Nasal cavity respiratory epithelium epithelial cell of viscerocranial mucosa (primary cell): ENCODE measurements at places on chromosomes 5 and 9. TPM values are rescaled to one million over a fixed set of nuclear protein-coding genes. Genes with fewer than 3 reads are reported as not detected.

The LHX2 gene
- total RNA-seq, result not detected in 2 replicates

The PCDHA3 gene
- total RNA-seq, result 0.57 TPM in 1 of 2 replicates, not detected in the other

The GABRA6 gene
- not detected in 2 replicates for total RNA-seq

The MED10 gene
- total RNA-seq, result 14.9 and 19.8 TPM in 2 replicates

The ACTBL2 gene
- total RNA-seq, result 0.50 TPM in 1 of 2 replicates, not detected in the other

The UGT3A2 gene
- total RNA-seq, result not detected in 2 replicates

The PCSK5 gene
- 3.8 and 7.9 TPM in 2 replicates for total RNA-seq

The SUSD3 gene
- total RNA-seq, result 0.78 TPM in 1 of 2 replicates, not detected in the other

The SNX18 gene
- 39.3 and 63.1 TPM in 2 replicates for total RNA-seq

The ROPN1L gene
- 0.07 TPM in 1 of 2 replicates, not detected in the other for total RNA-seq

The PCDHA9 gene
- under 0.01 and 0.43 TPM in 2 replicates for total RNA-seq

The MCC gene
- 58.1 and 180 TPM in 2 replicates for total RNA-seq

The TLX3 gene
- not detected in 2 replicates for total RNA-seq

The CA9 gene
- 0.68 and 7.5 TPM in 2 replicates for total RNA-seq

The B4GALT1 gene
- total RNA-seq, result 38.6 and 116 TPM in 2 replicates

The TMC1 gene
- total RNA-seq, result 0.71 and 1.0 TPM in 2 replicates

The MELK gene
- total RNA-seq, result 9.0 and 13.3 TPM in 2 replicates

The FGF10 gene
- total RNA-seq, result not detected in 2 replicates

The OR13C9 gene
- total RNA-seq, result not detected in 2 replicates
